ENCODE measurements at places on chromosomes 12 and 14.

- no peak for DNase-seq
Observed at GRCh38 chr14:99120526-99121318, 151.3 kb downstream of the BCL11B start.

DNA sequence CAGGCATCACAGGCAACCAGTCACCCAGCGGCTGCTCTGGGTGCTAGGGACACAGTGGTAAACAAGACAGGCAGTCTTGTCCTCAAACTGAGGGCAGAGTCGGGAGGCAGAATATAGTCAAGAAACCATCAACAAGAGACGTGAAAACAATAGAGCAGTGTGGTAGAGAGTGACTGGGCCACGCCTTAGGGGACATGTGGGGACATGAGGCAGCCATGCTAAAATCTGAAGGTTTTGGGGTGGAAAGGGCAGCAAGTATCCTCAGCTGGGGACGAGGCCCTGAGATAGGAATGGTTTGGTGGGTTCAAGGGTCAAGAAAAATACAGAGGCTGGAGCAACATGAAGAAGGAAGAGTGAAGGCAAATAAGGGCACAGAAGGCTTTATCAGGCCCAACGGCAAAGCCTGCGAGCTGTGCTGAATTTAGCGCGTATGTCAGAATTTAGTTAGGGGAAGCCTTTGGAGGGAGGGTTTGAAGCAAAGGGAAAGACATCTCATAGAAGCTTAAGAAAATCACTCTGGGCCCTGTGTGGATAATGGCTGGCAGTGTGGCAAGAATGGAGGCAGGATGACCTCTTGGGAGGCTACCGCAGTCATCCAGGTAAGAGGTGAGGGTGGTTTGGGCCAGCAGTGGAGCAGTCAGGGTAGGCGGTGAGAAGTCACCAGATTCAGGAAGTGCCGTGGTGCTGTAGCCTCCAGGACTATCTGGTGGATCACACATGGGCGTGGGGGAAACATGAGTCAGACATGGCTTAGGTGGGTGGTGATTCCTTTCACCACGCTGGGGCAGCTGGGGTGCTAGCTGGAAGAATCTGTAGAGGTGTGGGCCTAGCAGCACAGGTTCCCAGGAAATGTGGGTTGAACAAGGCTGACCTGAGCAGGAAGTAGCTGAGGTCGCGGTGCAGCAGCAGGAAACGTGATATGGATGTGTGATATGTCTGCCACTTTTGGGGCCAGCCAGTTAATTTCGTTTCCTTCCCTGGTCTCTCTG lies 3.0 kb downstream of the EVL start:
- no peak for DNase-seq

- DNase-seq, result no peak
Observed at GRCh38 chr12:32021346-32021773, 62.1 kb downstream of the RESF1 start.

- peak; percentile 83 for DNase-seq
Observed at GRCh38 chr12:51424662-51425539, at the start of gene SLC4A8. Gene SLC4A8 (plus strand): TSS chr12:51424831. CDS start chr12:51424988, 157 bp downstream.

DNA sequence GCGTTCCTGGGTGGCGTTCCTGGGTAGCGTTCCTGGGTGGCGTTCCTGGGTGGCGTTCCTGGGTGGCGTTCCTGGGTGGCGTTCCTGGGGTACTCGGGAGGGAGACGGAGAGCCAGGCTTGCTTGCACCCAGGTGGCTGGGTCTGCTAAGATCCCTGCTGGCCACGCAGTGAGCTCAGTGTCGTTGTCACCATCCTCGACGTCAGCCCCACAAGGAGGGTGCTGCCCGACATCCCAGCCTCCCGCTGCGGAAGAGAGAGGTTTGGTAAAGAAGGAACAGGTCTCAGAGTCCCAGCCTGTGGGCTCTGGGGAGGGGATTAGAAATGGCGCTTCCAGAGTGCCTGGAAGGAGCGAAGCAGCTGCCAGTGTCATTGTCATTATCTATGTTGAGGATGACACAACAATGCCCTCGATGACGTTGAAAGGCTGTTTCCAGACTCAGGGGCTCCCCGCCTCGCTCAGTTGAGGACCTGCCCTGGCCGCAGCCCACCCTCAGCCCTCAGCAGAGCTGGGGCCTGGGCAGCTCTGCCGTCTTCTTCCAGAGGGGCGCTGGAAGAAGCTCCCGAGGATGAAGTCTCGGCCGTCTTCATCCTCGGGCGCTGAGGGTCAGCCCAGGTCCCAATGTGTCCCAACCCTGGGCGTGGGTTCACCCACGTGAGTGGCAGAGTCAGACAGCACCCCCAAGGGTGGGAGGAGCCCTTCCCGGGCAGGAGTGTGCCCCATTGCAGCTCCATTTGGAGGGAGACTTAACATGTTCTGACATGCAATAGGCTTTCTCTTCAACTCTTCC lies 328.8 kb downstream of the ADGRD1 start:
- DNase-seq, result no peak

GRCh38 chr12:52608826-52609630 lies 7.8 kb upstream of the KRT72 start:
- no peak for DNase-seq

DNA sequence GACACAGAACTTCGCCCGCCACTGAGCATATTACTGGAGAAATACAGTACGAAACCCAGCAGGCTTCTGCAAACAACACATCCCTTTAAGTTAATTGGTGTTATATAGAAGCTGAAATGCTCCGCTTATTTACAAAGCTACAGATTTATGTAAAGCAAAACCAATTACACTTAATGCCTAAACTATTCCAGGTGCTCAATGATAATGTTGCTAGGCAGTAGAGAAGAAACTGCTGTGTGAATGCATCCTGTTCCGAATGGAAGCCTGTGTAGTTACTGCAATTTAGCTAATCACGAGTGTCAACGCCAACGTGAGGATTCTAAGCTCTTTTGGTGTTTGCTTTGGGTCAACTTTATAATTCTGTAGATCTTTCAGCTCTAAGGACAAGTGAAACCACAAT lies 89.8 kb downstream of the SLC15A5 start:
- no peak for DNase-seq

DNA sequence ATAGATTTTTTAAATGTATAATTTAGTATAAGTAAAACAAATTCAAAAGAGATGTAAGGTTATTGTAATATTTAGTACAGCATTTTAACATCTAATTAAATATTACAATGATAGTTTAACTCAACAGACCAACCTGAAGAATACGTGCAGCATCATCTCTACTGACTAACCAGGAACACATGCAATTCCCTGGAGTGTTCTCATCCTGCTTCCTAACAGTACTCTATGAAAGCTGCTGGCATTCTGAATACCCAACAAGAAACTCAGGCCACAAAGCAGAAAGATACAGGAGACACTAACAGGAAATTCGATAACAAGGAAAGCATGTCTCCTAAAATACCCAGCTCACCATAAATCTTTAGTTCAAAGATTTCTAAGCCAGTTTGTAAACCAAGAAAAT lies 58.3 kb downstream of the CEP83 start:
- DNase-seq, result no peak

- no peak for DNase-seq
Observed at GRCh38 chr14:67574156-67574555, 25.9 kb downstream of the PIGH start.
